ENCODE measurements at places on chromosomes 6 and 20. TPM values are rescaled to one million over a fixed set of nuclear protein-coding genes. Genes with fewer than 3 reads are reported as not detected.

DEFB124 gene
- total RNA-seq, result not detected

ABHD16B gene
- total RNA-seq, result not detected

DXO gene
- 11.8 TPM for total RNA-seq

C2 gene
- total RNA-seq, result 14.0 TPM

TFAP2D gene
- total RNA-seq, result not detected

ENPP4 gene
- 6.0 TPM for total RNA-seq

SLC22A16 gene
- total RNA-seq, result not detected

WDR46 gene
- 17.7 TPM for total RNA-seq

B3GAT2 gene
- total RNA-seq, result not detected

PPP1R16B gene
- total RNA-seq, result 1.3 TPM

DYNLT2 gene
- 1.2 TPM for total RNA-seq

DZANK1 gene
- 0.93 TPM for total RNA-seq

NKX2-4 gene
- not detected for total RNA-seq

RIPOR3 gene
- total RNA-seq, result 2.5 TPM

GSTA3 gene
- total RNA-seq, result not detected

HTR1B gene
- 0.16 TPM for total RNA-seq

CLIC5 gene
- total RNA-seq, result 0.97 TPM

DNA sequence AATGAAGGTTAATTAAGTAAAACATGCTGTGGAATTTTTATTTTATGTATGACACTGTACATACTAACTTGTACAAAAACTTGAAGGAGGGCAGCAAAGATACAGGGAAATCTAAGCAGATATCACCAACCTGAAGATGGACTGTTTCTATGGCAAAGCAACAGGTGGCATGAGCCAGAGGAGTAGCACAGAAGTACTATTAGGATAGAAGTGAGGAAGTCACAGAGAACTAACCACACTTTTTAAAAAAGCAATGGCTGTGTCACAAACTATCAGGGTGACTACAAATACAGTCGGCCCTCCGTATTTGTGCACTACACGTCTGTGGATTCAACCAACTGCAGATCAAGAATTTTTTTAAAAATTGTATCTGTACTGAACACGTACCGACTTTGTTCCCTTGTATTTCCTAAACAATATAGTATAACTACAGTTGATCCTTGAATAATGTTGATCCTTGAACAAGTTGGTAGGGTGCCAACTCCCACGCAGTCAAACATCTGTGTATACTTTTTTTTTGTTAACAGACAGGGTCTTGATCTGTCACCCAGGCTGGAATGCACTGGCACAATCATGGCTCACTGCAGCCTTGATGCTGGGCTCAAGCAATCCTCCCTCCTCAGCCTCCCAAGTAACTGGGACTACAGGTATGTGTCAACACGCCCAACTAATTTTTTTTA is 61.0 kb downstream of the NUDT3 start:
- H3K36me3 ChIP-seq, result no peaks in the 10 kb centered on the region
- no peaks in the 10 kb centered on the region for H3K4me1 ChIP-seq
- no peak overlapping the region for H3K4me3 ChIP-seq
- no peak for DNase-seq
- H3K27me3 ChIP-seq, result no peaks in the 10 kb centered on the region

DNA sequence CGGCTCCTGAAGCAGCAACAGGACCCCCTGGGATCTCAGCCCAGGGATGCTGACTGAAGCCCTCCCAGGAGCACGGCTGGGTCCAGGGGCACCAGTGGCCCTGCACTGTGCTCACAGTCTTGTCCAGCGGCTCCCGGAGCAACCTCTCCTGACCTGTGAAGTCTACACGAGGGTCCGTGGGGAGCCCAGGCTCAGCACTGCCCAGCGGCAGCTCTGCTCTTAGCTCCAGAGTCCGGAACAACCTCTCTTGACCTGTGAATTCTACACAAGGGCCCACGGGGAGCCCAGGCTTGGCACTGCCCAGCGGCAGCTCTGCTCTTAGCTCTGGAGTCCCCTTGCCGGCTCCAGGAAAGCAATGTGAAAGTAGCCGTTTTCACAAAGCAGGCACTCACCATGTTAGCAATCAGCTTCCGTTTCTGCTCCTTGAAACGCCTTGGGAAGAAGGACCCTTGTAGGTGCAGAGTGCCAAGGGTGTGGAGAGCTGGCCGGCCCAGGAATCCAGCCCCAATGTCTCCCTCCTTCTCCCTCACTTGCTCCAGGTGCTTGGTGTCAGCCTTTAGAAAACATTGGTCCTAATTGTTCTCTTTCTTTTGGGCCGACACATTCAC is 310.9 kb downstream of the CDH4 start:
- H3K27ac ChIP-seq, result no peak overlapping the region
- no peaks in the 10 kb centered on the region for H3K4me1 ChIP-seq
- H3K27me3 ChIP-seq, result no peaks in the 10 kb centered on the region
- H3K4me3 ChIP-seq, result no peak overlapping the region
- no peaks in the 10 kb centered on the region for H3K36me3 ChIP-seq

DNA sequence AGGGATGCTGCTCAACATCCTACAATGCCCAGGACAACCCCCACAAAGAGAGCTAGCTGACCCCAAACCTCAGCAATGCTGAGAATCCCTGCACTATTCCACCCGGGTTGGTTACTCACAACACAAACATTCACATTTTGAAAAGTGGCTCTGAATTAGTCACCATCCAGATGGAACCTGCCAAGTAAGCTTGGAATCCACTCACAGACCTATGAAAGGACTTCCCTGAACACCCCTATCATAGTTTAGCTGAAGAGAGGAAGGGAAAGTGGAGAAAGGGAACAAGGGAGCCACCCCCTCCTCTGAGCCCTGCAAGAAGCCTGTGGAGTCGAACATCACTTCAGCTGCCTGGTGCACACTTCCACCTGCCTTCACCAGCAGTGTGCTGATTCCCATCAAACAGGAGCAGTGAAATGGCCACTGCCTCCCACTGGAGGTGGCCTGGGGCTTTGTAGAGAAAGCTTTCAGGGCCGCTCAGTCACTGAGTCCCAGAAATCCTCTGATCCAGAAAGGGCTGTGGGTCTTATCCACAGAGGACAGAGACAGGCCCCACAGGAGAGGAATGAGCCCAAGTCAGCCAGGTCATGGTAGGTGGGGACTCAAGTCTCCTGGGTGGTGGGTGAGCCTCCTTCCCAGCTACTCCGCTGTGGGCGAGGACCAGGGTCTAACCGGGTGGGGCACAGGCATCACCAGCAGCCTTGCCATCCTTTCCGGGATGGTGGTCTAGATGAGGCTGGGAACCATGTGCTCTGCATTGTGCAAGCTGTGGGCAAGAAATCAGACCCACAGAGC is 203.7 kb downstream of the SYNDIG1 start:
- no peaks in the 10 kb centered on the region for H3K36me3 ChIP-seq
- no peaks in the 10 kb centered on the region for H3K27me3 ChIP-seq
- DNase-seq, result no peak
- no peak overlapping the region for H3K27ac ChIP-seq

DNA sequence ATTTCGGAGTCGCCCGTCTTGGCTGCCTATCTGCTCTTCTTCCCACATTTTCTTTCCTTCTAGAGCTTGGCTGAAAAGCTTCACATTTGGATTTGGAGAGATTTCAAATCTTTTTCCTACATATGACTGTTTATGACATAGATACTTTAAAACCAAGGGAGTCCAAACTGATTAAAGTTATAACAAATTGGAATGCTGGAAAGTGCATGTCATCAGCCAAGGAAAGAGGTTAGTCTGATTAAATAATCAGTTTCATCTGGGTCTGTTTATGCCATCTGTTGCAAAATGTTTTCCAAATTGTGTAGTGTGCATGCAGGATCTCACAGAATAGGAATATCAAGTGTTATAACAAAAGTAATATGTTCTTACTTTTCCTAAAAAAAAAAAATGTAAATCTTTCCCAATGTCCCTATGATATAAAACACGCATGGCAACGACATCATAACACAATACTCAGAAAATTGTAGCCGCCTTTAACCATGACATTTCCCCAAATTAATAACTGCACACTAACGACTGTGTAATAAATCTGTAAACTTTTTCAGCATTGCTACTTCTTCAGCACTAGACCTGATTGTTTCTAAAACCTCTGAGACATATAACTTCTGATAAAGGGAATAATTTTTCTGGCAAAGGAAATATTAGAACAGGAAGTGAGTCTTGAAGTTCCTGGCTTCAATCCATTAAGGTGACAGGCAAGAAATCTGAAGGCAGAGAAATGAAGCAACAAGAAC is 230.2 kb upstream of the FOXQ1 start:
- no peak overlapping the region for H3K4me3 ChIP-seq
- DNase-seq, result no peak
- H3K4me1 ChIP-seq, result peaks cover 7% of the 10 kb centered on the region
- no peaks in the 10 kb centered on the region for H3K36me3 ChIP-seq
- peak overlapping the region; percentile 50 for H3K27ac ChIP-seq

DNA sequence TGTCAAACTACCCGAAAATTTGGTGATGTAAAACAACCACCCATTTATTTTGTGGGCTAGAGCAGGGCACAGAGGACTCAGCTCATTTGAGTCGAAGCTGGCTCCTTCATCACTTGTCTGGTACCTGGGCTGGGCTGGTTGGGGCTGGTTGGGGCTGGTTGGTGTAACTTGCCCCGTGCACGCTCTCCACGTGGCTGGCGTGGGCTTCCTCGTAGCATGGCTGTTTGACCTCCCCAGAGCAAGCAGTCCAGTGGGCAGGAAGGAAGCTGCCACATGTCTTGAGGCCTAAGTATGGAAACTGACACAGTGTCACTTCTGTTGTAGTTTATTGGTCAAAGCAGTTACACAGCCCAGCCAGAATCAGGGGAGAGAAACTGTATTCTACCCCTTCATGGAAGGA is 27.1 kb downstream of the BCAS4 start:
- H3K4me3 ChIP-seq, result no peak overlapping the region
- peaks cover 3% of the 10 kb centered on the region for H3K4me1 ChIP-seq
- H3K27me3 ChIP-seq, result no peaks in the 10 kb centered on the region
- H3K36me3 ChIP-seq, result no peaks in the 10 kb centered on the region
- DNase-seq, result no peak

DNA sequence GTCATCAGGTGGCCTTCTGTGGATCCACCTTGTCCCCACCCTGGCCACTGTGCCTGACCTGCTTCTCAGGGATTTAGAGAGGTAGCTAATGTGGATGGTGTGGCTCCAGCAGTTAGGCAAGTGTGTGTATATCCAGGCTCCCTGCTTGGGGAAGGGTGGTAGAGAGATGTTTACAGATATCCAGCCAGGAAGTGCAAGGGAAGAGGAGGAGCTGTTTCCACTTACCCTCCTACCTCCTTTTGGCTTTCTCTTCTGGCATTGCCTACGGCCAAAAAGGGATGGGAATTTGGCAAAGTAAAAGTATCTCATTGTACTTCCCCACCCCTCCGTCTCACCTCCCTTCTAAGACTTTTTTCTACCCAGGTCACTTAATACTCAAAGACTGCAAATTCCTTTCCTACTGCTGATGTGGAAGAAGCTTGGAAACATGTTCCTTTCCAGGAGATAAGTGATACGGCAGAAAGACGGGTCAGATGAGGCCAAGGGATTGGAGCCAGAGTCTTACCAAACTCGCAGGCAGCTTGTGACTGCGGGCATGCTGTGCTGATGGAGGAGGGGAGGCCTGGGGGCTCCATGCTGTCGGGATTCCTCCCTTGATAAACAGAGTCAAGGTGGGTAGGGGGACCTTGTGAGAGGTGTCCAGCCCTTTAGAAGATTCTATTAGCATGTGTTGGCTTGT is 253.4 kb downstream of the PRL start:
- DNase-seq, result no peak
- H3K4me3 ChIP-seq, result no peak overlapping the region

- no peaks in the 10 kb centered on the region for H3K36me3 ChIP-seq
- DNase-seq, result no peak
- no peaks in the 10 kb centered on the region for H3K4me1 ChIP-seq
- H3K27me3 ChIP-seq, result no peaks in the 10 kb centered on the region
- no peak overlapping the region for H3K4me3 ChIP-seq
Observed at GRCh38 chr6:10030942-10031537, 383.8 kb downstream of the TFAP2A start.

- H3K4me3 ChIP-seq, result no peak overlapping the region
- H3K27me3 ChIP-seq, result no peaks in the 10 kb centered on the region
- no peak overlapping the region for H3K27ac ChIP-seq
- peaks cover 11% of the 10 kb centered on the region for H3K4me1 ChIP-seq
Observed at GRCh38 chr20:2771631-2772080, 28.8 kb downstream of the CPXM1 start.

- H3K4me3 ChIP-seq, result no peak overlapping the region
- H3K27ac ChIP-seq, result no peak overlapping the region
- H3K27me3 ChIP-seq, result no peaks in the 10 kb centered on the region
- no peaks in the 10 kb centered on the region for H3K36me3 ChIP-seq
- no peak for DNase-seq
- H3K4me1 ChIP-seq, result peaks cover 8% of the 10 kb centered on the region
Observed at GRCh38 chr6:75085931-75086635, 119.8 kb downstream of the COL12A1 start.

DNA sequence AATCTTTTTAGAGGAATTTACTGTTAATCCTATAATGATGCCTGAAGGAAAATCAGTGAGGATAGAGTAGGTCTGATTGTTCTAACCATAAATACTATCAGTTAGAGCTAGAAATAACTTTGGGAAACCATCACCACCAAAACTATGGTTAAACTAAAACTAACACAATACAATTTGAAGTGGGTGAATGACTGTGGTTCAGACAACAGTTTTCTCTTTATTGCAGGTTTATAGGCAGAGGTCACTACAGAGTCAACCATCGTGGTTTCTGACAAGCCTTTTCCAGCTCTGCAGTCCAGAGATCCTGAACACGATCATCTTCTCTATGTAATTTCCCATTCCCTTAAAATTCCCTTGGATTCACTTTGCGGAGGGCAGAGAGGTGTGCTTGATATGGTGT is 134.3 kb downstream of the IBTK start:
- no peaks in the 10 kb centered on the region for H3K4me1 ChIP-seq
- no peak for DNase-seq
- no peak overlapping the region for H3K27ac ChIP-seq
- H3K4me3 ChIP-seq, result no peak overlapping the region
- H3K36me3 ChIP-seq, result no peaks in the 10 kb centered on the region

DNA sequence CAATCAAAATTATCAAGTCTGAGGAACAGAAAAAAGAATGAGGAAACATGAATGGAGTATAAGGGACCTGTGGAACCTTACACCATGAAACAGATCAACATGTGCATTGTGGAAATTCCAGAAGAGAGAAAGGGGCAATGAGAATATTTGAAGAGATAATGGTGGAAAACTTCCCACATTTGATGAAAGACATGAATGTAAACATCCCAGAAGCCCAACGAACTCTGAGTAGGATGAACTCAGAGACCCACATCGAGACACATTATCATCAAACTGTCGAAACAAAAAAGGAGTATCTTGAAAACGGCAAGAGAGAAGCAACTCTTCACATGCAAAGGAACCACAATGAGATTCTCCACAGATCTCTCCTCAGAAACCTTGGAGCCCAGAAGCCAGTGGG is 371.1 kb downstream of the CDKAL1 start:
- DNase-seq, result no peak
- no peak overlapping the region for H3K27ac ChIP-seq
- H3K36me3 ChIP-seq, result no peaks in the 10 kb centered on the region
- H3K4me3 ChIP-seq, result no peak overlapping the region

- H3K27ac ChIP-seq, result no peak overlapping the region
- H3K4me1 ChIP-seq, result no peaks in the 10 kb centered on the region
- no peak overlapping the region for H3K4me3 ChIP-seq
- no peaks in the 10 kb centered on the region for H3K27me3 ChIP-seq
Observed at GRCh38 chr6:93123585-93123984, 295.8 kb downstream of the EPHA7 start.

- no peak overlapping the region for H3K27ac ChIP-seq
- no peaks in the 10 kb centered on the region for H3K36me3 ChIP-seq
- H3K27me3 ChIP-seq, result no peaks in the 10 kb centered on the region
- H3K4me1 ChIP-seq, result peaks cover 13% of the 10 kb centered on the region
- DNase-seq, result no peak
Observed at GRCh38 chr6:111458670-111459232, 24.3 kb downstream of the REV3L start.
